ENCODE measurements at places on chromosomes 5 and 9.

DNA sequence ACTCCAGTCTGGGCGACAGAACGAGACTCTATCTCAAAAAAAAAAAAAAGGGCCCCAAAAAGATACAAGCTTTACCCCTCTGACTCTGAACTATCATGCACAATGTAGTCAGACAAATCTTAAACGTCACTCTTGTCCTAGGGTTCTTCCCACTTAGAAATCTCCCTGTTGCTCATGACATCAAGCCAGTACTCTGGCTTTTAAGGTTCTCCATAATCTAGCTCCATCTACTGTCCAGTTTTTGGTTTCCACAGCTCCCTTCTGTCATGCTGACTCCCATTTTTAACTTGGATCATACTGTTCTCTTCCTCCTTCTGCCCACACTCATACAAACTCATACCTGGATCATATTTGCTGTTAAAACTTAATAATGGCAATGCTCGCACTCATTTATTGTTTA, 156.7 kb upstream of the TLX3 start:
- peak; percentile 6 for DNase-seq

DNA sequence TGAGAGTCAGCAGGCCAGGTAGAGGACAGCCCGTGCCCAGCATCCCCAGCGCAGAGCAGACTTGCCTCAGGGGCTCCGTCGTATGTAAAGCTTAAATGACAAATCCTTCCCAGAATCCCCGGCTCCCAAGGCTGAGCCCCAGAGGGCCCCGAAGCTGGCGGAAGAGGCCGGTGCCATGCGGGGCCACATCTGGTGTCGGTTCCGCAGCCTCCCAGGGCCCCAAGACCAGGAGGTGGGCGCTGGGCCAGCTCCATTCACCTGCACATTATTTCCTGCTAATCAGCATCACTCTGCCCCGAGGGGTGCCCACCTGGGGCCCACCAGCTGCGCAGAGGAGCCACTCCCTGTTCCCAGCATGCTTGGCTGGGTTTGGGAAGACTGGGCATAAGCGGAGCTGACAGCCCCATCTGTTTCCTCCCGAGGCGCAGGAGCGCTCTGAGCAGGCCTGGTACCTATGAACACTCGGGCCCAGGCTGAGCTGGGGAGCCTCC, 124.0 kb upstream of the PPP1R26 start:
- no peak for DNase-seq

GRCh38 chr9:92963831-92964606, 16.7 kb downstream of the FGD3 start:
- DNase-seq: no peak

DNA sequence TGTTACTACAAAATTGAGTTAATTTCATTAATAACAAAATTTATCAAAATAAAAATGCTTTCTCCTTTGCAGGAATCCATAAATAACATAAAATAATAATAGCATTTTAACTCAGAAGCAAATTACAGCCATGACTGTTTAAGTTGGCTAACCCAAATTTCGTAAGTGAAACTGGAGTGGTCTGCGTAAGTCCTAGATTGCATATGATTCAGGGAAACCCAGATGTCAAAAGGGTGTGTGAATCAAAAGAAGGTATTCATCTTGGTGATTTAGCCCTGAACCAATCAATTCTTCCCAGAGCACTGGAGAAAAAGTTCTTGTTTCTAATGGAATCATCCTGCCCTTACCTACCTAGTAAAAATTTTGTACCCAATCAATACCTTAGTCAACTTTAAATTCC, 547.6 kb downstream of the RAB3C start:
- DNase-seq: no peak

DNA sequence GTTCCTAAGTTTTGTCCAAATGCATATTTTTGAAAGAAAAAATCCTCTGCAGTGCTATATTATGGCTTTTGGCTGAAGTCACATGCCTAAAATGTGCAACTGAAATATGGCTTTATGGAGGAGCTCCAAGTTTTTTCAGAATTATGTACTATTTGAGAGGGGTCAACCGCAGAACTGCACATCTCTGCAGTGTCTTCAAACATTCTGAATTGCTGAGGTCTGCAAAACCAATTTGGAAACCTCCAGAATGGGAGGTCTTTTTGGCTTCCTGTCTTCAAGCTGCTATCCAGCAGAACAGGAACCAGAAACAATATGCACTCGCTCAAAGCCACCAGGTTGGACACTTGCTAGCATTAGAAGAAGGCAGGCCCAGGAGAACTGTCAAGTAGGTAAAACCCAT, 376.0 kb upstream of the PAPPA start:
- DNase-seq: no peak

GRCh38 chr9:38228331-38229103, 159.5 kb upstream of the SHB start:
- no peak for DNase-seq

GRCh38 chr9:4079906-4080305, 220.0 kb downstream of the GLIS3 start:
- no peak for DNase-seq

DNA sequence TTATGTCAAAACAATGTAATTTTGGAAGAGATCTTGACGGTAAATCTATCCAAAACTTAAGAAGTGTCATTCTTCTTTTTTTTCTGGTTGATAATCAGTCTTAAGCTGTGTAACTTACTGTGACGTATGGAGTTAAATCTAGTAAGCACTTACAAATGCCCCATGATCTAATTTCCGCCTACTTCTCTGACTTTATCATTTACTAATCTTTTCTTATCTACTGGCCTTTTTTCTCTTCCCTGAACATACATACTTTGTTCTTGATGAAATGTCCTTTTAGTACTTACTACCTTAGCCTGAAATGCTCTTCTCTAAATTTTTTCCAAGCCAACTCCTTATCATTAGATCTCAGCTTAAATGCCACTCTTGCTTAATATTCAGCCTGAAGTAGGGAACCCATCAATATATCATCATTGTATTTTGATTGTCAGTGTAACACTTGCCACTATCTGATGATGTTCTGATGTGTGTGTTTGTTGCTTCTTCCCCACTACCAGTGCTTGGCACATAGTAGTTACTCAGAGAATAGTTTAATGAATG, 27.6 kb downstream of the AP3S1 start:
- DNase-seq: no peak

DNA sequence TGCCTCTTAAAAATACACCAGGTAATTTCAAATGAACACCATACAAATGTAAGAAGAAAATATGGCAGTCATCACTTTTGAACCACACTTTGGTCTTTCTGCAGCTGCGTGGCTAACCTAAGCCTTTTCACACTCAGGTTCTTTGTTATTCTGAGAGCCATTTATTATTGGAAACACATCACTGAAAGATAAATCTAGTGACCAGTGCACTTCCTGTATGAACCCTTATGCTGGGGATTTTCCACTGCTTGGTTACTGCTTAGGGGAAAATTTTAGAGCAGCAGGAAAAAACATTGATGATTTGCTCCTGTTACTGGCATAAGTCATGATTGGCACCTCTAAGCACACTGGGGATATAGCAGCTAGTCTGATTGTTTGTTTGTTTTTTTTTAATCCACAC, 58.6 kb upstream of the RANBP3L start:
- no peak for DNase-seq

DNA sequence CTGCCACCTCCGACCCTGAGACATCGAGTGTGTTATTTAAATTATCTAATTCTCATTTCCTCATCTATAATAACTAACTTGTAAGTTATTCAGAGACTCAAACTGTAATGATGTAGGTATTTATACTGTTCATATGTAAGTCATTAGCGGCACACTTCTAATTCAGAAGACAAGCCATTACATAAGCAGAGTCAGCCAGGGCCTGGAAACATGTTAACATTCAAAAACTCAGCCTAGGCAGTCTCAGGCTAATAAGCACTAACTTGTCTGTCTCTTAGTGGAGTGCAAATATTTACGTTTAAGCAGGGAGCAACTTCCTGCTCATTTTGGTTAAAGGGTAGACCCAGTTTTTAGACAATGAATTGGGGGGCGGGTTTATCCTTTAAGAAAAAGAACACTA, 598.4 kb downstream of the ACTL7B start:
- no peak for DNase-seq

GRCh38 chr9:98992107-98992884, 48.6 kb downstream of the COL15A1 start:
- DNase-seq: no peak

DNA sequence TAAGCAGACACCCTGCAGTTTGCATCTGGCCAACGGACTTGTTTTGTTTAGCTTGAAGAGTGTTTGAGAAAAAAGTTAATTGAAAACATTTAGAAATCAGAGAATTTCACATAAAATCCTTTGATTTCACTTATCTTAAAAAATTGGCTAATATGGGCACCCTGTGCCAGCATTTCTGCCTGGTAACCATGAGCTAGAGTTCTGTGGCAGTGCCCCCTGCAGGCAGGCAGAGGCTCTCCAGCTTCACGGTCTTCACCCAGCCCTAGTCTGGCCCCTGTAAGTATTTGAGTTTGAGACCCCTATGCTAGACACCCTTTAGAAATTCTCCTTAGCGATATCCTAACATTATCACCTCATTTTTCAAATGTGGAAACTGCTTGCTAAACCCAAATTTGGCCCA, 18.8 kb upstream of the FANCC start:
- DNase-seq: no peak

- no peak for DNase-seq
Measured at GRCh38 chr5:174777583-174777982, 53.2 kb downstream of the MSX2 start.
